ENCODE measurements at places on chromosomes 12 and 14. TPM values are rescaled to one million over a fixed set of nuclear protein-coding genes. Genes with fewer than 3 reads are reported as not detected.

DNA sequence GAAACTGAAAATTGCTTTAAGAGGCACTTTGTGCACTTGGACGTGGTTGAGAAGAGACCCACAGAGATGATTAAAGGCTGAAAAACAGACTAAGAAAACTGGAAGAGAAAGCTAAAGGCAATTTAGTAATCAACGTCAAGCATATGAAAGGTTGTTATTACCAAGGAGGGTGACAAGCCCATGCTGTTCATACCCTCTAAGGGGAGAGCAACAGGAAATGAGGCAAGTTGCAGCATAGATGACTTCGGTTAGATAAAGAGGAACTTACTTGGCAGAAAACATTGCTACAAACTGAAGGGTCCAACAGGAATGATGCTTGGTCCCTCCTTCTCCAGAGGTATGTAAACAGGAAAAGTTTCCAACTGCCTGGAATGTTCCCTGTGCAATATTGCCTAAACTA lies 107.8 kb downstream of the DUSP6 start:
- DNase-seq = no peak

- DNase-seq = peak; percentile 35
Measured at GRCh38 chr12:74412606-74413230, 124.9 kb upstream of the ATXN7L3B start.

DNA sequence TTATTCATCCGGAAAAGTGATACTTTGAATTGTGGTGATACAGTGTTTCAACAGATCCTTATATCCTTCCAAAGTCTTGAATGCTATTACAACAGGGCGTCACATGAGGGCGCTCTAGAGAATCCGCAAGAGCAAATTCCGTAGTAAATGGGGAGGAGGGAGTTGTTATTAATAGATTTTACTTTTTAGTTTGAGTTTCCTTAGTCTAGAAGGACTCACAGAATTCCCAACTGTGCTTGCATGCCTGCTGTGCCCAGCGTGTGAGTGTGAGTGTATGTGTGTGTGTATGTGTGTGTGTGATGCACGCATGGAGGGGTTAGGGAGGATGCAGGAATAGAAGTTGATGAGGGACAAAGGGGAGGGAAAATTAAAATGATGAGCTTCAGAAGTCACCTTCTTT lies 375.3 kb downstream of the C12orf75 start:
- DNase-seq = peak; percentile 52

TMTC1 gene
- 11.9 TPM for total RNA-seq

DNA sequence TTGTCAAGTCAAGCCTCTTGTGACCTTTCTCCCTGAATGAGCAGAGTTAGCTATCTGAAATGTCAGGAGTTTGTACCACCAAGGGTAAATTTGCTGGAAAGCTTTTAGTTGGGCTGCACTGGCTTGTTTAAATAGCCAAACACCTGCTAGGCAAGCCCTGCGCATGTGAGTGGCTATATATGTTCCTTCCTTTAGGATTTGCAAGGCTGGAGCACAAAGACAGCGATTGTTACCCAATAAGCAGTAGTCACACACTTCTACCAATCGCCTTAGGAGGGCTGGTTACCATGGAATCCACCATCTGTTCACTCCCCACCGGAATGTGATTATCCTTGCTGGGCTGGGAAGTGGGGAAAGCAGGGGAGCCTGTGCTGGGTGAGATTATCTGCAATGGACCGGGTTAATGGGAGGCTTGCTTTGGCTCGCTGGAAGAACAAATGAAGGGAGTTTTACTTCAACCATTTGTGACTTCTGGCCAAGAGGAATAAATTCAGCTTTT lies 102.5 kb downstream of the FGD4 start:
- DNase-seq = peak; percentile 30

GRCh38 chr12:32261638-32262037 lies 137.7 kb upstream of the FGD4 start:
- DNase-seq = no peak

- no peak for DNase-seq
Measured at GRCh38 chr12:82857911-82858533, 171.3 kb downstream of the TMTC2 start.

MMP17 gene
- 38.8 TPM for total RNA-seq

GRCh38 chr12:12333407-12334366 lies 16.4 kb downstream of the MANSC1 start:
- DNase-seq = no peak

DNA sequence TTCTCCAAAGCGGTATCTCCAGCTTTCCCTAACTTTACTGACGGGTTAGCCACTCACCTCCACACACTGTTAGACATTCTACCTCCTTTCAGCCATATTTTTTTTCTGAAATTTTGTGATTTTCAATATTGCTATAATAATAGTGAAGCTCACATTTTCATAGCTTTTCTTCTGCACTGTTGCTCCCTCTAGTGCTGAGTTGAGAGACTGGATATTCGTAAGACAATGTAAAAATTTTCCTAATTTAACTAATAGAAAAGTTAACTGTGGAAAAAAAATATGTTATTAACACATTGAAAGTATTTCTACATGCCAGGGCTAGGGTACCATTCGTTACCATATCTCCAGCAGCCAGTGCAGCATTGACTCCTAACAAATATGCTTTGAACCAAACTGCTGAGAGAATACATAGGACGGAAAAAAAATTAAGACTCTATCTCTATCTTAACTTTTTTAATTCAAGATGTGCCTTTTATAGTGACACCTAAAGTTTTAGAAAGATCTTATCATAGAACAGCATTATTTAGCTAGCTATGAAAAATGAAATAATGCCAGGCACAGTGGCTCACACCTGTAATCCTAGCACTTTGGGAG lies 48.7 kb upstream of the ABCC9 start:
- peak; percentile 17 for DNase-seq

PGF gene
- total RNA-seq = 0.92 TPM

- no peak for DNase-seq
Measured at GRCh38 chr12:94266796-94267536, 118.6 kb downstream of the PLXNC1 start.

MANSC4 gene
- total RNA-seq = not detected

DNA sequence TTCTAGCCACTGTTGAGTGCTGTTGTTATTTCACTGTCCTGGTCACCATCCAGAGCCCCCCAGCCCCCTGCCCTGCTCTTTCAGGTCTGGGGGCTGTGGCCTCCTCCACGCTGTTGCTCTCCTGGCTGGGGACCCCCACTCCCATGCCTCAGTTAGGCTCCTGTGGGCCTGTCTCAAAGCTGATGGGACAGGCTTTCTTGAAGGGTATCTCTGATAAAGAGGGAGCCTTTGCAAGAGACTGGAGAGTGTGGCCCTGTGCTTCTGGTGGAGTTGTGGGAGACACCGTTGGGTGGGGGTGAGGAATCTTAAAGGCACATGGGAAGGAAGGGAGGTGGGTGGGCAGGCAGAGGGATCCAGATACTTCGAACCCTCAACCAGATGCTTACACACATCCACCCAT lies 12.2 kb upstream of the KRT86 start:
- DNase-seq = no peak

DNA sequence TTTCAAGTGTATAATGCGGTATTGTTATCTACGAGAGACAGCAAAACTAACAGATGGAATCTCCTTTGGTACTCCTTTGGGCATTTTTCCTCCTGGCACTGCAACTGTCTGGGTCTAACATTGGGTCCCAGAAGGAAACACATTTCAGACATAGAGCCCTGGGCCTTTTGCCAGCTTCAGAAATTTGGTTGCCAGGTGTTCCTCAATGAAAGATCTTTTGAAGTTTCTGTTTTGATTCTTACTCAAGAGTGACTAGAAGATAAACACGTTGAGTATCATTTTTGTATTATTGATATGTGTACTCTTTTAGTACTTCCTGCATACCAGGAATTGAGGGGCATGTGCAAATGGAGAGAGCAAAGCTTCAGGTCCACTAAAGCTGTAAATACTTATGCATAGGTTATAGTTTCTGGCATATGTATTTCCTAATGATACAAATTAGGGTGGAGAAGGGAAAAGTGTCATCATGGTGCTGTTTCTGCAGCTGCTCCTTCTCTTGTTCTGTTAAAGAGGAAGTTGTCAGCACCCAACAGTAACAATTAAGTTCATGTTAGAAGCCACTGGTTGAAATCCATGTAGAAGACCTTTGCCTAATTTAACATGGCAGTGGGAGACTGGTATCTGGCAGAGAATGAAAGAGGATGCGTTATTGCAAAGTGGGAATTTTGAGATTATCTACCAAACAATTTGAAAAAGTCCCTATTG lies 53.5 kb downstream of the SLC38A6 start:
- no peak for DNase-seq

- DNase-seq = peak; percentile 64
Measured at GRCh38 chr14:25406818-25407217, 356.9 kb upstream of the STXBP6 start.

DNA sequence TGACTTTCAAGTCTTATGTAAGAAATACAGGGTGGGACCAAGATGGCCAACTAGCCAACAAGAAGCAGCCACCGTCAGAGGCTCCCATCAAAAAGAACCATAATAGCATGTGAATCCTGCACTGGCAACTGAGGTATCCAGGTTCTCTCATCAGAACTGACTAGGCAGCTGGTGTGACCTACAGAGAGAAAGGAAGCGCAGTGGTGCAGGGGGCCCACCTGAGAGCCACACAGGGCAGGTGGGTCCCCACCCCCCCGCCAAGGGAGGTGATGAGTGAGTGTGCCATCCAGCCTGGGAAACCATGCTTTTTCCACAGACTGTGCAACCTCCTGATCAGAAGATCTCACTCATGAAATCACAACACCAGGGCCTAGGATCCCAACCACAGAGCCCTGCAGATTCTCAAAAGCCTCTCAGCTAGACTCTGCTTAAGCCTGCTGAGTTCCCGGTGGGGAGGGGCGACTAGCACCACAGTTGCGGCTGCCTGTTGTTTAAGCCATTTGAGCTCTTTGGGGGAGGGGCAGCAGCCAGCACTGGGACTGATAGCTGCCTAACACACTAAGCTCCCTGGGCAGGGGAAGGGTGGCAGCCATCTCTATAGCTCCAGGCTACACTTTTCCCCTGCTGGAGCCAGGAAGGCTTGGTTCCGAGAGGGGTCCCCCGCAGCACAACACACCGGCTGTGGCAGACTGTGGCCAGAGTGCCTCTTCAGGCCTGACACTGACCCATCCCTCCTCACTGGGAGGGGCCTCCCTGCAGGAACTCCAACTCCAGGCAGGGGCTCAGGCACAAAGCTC lies 75.3 kb downstream of the GARIN6 start:
- DNase-seq = no peak

RNF41 gene
- 92.7 TPM for total RNA-seq

DNA sequence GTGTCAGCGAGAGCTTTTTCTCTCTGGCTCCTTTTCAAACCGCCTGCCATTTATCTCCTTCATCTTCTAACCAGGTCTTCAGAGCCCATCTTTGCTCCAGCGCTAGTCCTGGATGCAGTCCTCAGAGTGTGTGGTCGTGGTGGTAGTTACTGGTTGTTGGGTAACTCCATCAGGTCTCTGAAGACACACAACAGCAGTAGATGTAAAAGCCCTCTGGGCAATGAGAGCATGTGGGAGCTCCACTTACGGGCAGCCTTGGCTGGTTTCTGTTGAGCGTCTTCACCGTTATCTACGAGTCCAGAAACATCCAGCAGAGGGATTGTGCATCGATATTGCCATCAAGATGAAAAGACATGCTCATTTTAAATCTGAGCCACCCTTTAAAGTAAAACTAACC lies 61.2 kb downstream of the FBXL14 start:
- DNase-seq = no peak

DNA sequence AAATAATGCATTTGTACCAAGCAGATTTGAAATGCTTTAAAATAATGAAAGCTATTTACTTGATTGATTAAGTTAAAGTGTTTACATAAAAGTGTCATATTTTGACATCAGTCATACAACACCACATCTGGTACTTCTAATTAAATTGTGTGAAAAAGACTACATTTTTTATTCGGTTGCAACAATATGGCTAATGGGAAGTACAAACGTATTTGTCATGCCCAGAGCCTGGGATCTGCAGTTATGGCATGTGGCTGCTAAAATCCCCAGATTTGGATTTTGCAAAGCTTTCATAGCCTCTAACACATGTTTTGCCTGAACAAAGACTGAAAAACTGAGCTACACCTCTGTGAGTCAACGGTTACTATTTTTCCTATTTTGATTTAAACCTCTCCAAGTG lies 66.6 kb downstream of the LLPH start:
- DNase-seq = no peak

PROX2 gene
- not detected for total RNA-seq

VRTN gene
- total RNA-seq = not detected

DNA sequence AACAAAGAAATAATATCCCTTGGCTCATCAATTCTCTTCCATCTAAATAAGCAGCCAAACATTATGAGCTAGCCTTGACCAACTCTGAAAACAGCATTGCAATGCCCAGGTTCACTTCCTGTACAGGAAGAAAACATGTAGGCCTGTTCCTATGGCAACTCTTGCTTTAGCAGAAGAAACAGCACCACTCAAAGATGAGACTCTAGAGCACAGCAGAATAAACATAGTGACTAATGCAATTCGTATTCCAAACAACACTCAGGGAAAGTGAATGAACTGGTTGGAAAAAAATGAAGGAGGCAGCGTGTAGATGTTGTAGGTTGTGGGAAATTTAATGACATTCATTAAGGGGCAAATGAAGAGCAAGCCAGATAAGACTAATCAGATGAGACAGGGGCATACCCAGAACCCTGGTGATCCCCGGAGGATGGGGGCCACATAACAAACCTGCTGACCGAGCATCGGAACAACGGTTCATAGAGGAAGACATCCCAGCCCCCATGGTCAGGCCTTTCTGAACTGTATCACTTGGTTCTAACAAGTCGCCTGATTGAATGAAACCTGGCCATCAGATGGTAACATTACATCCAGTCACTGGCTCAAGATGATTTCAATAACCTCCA lies 9.0 kb downstream of the ARHGDIB start:
- no peak for DNase-seq

GRCh38 chr14:83556065-83556464 lies 1973.9 kb upstream of the FLRT2 start:
- DNase-seq = no peak

GRCh38 chr14:64474041-64474440 lies 8.7 kb downstream of the AKAP5 start:
- no peak for DNase-seq

LRRC10 gene
- not detected for total RNA-seq

NKX2-8 gene
- 0.46 TPM for total RNA-seq

DNA sequence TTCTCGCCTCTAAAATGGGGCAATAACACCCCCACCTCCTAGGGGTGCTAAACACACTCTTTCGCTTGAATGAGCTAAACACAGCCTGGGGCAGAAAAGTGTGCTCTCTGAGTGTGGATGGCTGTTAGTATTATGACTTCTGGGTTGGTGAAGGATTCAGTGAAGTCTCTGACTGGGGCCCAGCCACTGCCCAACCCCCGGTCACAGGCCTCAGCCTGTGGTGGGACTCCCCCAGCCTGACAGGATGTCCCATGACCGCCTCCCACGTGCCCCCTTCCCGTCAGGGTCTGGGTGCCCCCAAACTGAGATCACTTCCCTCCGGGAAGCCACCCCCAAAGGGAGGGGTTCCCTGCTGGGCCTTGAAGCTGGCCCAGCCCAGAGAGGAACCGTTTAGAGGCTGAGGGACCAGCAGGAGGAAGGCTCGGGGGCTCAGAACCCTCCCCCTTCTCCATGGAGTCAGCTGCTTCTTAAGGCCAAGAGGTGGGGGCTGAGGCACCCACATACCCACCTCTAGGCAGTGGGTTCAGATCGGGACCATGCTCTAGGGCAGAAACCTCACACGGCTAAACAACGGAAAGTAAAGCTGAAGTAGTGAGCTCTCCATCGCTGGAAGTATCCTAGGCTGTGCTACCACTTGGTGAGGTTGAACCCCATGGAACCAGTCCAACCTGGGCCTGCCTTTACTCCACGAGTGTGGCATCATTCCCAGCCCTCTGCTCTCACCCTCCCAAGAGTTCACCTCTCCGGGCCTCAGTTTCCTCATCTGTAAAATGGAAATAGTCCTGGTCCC lies 13.8 kb downstream of the DTX1 start:
- no peak for DNase-seq

- no peak for DNase-seq
Measured at GRCh38 chr12:42130672-42131402, 13.8 kb downstream of the GXYLT1 start.
